ENCODE measurements at places on chromosomes 13 and 19.

- DNase-seq: no peak
These were observed 181.7 kb upstream of the RFC3 start for GRCh38 chr13:33636243-33636642.

DNA sequence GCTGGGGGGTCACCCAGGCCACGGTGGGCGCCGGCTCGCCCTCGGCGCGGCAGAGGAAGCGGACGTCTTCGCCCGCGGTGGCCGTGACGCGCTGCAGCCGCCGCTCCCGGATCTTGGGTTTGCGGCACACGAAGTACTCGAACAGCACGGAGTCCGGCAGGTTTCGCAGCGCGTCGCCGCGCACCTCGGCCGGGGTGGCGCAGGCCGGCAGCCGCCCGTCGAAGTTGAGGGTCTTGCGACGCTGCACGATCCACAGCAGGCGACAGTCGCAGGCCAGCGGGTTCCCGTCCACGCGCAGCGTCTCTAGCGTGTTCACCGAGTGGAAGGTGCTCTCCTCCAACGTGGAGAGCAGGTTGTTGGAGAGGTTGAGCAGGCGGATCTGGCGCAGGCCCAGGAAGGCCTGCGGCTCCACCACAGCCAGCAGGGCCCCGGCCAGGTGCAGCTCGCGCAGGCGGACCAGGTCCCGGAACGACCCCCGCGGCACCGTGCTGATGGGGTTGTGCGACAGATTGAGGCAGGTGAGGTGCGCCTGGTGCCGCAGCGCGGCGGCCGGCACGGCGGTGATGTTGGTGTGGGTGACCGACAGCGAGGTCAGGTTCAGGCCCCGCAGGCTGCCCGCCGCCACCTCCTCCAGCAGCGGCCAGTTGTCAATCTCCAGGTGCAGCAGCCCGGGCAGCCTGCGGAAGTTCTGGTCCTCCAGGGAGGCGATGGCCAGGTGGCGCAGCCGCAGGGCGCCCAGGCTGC lies 8.6 kb upstream of the PEAK3 start:
- no peak for DNase-seq

GRCh38 chr19:1211494-1212234 lies 6.1 kb downstream of the STK11 start:
- no peak for DNase-seq

GRCh38 chr19:10916602-10917001 lies 11.8 kb downstream of the YIPF2 start:
- no peak for DNase-seq

DNA sequence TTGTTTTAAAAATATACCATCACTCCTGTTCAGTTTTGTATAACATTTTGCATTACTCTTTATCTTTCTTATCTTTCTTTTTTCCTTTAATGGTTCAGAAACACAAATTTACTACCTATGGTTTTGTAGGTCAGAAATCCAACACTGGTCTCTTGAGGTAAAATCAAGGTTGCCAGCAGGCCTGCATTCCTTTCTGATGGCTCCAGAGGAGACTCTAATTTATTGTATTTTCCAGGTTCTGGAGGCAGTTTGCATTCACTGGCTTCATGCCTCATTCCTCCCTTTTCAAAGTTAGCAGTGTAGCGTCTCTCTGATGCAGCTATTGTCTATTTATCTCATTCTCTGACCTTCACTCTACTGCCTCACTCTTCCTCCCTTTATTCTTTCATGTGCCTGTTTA lies 767.4 kb downstream of the SLITRK6 start:
- DNase-seq: no peak

DNA sequence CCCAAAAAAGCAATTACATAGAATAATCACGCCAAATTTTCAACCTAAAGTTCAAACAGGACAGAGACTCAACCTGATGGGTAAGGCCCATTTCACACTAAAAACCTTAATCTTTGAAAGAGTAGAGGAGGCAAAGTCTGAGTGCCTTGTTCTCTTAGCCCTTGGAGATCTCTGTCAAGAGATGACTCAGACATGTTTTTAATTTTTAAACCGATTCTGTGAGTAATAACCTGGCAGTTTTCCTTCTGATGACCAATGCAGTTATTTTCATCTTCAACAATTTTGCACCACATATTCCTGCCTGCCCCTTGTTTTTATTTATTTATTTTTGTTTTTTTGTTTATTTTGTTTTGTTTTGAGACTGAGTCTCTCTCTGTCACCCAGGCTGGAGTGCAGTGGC lies 11.5 kb upstream of the TNFSF9 start:
- DNase-seq: no peak

- DNase-seq: no peak
These were observed 17.3 kb upstream of the TRPC4 start for GRCh38 chr13:37886879-37887278.

- DNase-seq: no peak
These were observed 175.9 kb upstream of the TRPC4 start for GRCh38 chr13:38045278-38046048.

DNA sequence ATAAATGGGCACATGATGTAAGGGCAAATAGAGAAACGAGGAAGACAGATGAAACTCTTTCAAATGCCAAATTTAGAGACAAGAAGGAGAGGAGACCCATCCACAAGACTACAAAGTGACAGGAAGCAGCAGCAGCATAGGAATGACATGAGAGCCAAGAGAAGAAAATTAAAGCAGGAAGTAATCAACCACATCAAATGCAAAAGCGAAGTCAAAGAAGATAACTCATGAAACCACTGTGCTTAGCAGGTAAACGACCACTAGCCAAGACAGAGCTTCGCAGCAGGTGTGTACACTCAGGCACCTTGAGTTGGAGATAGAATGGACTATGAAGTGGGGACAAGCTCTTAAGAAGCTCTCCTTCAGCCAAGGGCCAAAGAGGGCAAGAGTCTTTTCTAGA lies 64.1 kb downstream of the KLF12 start:
- no peak for DNase-seq

DNA sequence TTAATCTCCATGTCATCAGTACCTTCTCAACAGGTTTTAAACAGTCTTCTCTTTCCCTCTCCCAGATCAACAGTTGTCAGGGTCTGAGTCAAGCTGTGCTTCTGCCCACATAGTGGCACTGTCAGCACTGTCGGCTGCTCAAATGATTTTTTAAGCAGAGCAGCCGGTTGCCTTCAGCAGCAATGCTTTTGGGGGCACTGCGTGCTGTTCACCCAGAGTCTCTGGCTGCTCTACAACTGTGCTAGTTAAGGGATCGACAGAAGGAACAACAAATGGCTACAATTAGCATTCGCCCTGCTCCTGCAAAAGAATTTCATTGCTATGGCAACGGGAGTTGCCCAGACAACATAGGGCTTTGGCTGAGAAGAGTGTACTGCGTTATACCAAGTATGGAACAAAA lies 412.9 kb downstream of the DIAPH3 start:
- DNase-seq: no peak

GRCh38 chr13:48641404-48641803 lies 12.3 kb upstream of the CYSLTR2 start:
- DNase-seq: no peak

GRCh38 chr19:36572593-36573019 lies 486 bp downstream of the ZNF529 start:
- DNase-seq: no peak

DNA sequence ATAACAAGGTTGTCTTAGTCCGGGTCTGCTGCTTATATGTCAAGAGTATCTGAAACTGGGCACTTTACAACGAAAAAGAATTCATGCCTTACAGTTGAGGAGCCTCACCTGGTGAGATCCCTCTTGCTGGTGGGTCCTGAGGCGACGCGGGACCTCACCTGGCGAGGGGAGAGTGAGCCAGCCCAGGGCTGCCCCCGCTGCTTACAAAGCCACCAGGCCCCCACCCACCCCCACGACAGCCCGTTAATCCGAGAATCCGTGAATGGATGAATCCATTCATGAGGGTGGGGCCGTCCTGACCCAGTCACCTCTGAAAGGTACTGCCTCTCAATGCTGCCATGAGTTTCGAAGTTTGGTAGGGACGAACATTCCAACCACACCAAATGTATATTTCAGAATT lies 54.0 kb upstream of the F7 start:
- no peak for DNase-seq

DNA sequence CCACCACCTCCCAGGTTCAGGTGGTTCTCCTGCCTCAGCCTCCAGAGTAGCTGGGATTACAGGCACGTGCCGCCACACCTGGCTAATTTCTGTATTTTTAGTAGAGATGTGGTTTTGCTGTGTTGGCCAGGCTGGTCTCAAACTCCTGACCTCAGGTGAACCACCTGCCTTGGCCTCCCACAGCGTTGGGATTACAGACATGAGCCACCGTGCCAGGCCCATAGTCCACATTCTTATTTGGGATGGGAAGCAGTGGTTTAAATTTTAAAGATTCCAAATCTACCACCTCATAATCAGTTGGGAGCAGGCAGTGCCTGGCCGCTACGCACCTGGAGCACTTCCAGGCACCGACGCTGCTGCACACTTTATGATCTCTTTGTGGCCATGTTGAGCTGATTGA lies 160.6 kb upstream of the SOX1 start:
- DNase-seq: no peak

GRCh38 chr19:30775956-30776355 lies 403.8 kb downstream of the ZNF536 start:
- no peak for DNase-seq

GRCh38 chr19:29845574-29846176 lies 33.9 kb downstream of the CCNE1 start:
- DNase-seq: no peak

DNA sequence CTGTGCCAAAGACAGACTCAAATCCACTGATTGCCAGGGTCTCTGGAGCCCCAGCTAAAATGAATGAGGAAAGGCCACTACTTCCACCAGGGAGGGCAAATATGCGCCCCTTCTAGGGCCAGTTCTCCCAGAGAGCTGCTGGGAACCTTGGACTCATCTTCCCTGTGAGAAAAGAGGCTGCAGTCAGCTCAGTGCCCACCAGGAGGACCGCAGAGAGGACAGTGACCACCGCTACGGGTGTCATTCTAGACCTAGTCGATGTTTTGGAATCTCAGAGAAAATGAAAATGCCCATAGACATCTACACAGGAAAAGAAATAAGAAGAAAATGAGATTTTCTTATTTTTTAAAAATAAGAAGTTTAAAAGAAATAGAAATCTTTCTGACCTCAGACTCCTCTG lies 235.1 kb downstream of the UQCRFS1 start:
- no peak for DNase-seq

DNA sequence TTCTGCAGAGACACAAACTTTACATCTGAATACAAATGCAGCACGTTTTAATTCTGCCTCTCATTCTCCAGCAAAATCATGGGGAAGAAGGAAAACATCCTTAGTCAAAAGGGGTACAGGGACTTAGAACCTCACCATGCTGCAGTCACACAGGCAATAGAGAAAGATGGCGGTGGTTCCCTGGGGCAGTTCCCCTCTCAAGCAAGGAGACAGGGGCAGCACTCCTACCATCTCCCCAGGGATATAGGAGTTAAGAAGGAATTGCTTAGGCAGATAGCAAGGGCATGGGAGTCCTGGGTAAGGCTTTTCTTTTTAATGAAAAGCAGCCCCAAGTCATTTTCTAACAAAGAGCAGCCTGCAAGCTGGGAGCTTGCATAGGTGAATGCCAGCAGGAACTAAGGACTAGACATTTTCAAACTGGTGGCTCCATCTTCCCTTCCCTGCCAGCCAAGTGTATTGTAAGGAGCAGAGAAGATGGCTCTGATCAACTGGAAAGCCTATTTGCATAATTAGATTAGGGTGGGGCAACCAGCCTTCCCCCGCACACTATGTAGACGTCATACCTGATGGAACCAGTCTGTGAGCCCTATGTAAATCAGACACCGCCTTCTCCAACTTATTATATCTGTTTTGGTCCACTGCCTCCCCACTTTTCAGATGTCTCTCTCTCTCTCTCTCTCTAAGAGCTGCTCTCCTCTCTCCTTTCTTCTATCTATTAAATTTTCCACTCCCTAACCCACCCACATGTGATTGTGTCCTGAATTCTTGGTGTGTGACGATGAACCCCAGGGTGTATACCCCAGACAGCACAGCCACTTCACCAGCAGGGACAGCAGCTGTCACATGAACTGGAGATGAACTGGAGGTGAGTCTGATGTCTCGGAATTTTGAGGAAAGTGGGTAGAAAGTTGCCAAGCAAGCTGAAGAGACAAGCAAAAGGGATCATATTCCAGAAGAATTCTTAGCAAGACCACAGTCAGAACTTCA lies 514.5 kb downstream of the IRS2 start:
- peak; percentile 65 for DNase-seq

- peak; percentile 1 for DNase-seq
These were observed 68.7 kb downstream of the ZAR1L start for GRCh38 chr13:32246468-32246867.

DNA sequence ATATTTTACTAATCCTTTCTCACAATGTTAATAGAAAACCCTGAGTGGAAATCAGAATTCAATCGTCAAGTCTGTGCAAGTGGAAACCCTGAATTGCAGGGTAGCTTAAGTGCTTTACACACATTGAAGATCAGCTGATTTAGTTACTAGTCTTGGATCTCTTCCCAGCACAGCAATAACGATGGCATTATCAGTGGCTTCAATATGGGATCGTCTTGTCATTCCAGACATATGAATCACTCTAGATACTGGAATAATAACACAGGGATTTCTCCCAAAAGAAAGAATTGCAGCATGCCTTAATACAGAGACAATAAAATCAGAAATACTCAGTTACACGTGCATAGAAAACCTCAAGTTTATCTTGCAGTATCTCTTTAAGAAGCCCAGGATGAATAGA lies 12.6 kb upstream of the METTL21C start:
- DNase-seq: no peak

DNA sequence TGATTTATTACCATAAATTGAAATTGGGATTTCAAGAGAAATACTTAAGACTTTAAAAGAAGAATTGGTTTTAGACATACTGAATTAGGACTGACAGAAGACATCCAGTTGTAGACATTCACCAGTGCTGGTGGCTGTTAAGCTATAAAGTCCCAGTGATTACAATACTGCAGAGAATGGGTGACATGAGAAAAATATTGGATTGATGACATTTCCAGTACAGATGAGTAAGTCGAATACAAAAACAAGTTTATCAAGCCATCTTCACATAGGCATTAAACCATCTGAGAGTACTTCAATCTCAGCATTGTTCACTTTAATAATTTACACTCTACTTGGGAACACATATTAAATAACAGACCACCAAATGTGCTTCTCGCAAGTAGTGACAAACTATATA lies 66.8 kb downstream of the TBC1D4 start:
- no peak for DNase-seq

DNA sequence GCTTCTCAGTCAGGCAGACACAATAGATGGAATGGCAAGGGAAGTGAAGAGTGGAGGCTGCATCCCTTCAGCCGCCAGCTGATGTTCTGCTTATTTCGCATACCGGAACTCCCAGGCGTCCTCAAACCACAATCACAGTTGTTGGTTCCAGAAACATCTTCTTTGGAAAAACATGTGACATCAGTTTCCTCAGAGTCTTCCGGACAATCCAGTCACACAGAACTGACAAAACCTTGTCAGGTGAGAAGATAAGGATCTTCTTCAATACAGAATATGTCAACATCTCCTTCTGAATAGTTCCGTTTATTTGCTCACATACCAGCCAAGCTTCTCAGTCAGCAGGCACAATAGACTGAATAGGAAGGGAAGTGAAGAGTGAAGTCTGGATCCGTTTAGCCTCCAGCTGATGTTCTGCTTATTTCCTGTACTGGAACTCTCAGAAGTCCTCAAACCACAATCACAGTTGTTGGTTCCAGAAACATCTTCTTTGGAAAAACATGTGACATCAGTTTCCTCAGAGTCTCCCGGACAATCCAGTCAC lies 45.1 kb upstream of the CEACAM21 start:
- DNase-seq: no peak

- DNase-seq: no peak
These were observed 830 bp downstream of the MICOS13 start for GRCh38 chr19:5679289-5680083.

GRCh38 chr19:49997709-49998108 lies 27.5 kb downstream of the VRK3 start:
- DNase-seq: no peak
